ENCODE measurements at places on chromosomes 11 and 22. TPM values are rescaled to one million over a fixed set of nuclear protein-coding genes. Genes with fewer than 3 reads are reported as not detected.
A peak's percentile ranks its signal among the peaks of the same experiment; 100 is the strongest.

The SLC5A12 gene
- total RNA-seq, result 1.9 TPM

DNA sequence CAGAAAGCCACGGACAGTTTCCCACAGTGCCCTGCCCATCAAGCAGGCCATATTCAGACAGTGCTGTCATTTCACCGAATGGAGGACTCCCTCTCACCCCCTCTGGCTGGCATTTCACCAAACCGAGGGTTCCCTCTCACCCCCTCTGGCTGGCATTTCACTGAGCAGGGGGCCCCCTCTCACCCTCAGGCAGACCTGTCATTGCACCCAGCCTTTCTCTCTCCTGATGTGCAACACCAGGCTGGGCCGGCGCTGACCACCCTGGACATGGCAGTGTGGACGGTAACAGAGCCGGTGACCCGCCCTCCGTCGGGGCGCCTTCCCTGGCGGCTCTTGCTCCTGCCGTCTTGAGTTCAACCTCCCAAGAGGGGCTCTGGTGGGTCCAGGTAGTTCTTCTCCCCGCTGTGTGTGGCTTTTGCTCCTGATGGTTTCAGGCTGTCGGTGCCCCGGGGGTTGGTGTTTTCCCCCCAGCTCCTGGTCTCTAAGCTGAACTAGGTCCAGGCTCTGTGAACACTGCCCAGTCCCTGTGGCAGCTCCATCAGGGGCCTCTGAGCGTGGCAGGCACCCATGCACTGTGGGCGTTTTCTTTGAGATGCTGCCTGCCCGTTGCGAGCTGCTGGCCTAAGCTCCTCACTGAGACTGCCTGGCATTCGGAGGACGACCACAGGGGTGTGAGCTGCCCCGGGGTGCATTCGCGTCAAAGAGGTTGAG, 46.9 kb downstream of the SMIM38 start:
- H3K36me3 ChIP-seq, result no peaks in the 10 kb centered on the region
- no peak overlapping the region for H3K4me3 ChIP-seq
- no peaks in the 10 kb centered on the region for H3K27me3 ChIP-seq
- no peak overlapping the region for H3K27ac ChIP-seq
- DNase-seq, result peak; percentile 10

GRCh38 chr11:57490456-57491248, 24.9 kb downstream of the SLC43A1 start:
- no peak overlapping the region for H3K4me3 ChIP-seq
- H3K27me3 ChIP-seq, result no peaks in the 10 kb centered on the region
- H3K36me3 ChIP-seq, result peaks cover 27% of the 10 kb centered on the region
- no peak for DNase-seq
- no peak overlapping the region for H3K27ac ChIP-seq

- H3K27me3 ChIP-seq, result peaks cover 24% of the 10 kb centered on the region
- no peak overlapping the region for H3K27ac ChIP-seq
- no peak for DNase-seq
Measured at GRCh38 chr11:61756452-61757212, 4.2 kb downstream of the MYRF start.

GRCh38 chr11:65606876-65607613, 7.0 kb downstream of the MAP3K11 start:
- peaks cover 7% of the 10 kb centered on the region for H3K36me3 ChIP-seq
- DNase-seq, result peak; percentile 97
- H3K27ac ChIP-seq, result peak overlapping the region; percentile 65
- peaks cover 8% of the 10 kb centered on the region for H3K27me3 ChIP-seq
- peaks cover 18% of the 10 kb centered on the region for H3K4me1 ChIP-seq
- peak overlapping the region; percentile 70 for H3K4me3 ChIP-seq
